ENCODE measurements at places on chromosomes 7 and 10.

DNA sequence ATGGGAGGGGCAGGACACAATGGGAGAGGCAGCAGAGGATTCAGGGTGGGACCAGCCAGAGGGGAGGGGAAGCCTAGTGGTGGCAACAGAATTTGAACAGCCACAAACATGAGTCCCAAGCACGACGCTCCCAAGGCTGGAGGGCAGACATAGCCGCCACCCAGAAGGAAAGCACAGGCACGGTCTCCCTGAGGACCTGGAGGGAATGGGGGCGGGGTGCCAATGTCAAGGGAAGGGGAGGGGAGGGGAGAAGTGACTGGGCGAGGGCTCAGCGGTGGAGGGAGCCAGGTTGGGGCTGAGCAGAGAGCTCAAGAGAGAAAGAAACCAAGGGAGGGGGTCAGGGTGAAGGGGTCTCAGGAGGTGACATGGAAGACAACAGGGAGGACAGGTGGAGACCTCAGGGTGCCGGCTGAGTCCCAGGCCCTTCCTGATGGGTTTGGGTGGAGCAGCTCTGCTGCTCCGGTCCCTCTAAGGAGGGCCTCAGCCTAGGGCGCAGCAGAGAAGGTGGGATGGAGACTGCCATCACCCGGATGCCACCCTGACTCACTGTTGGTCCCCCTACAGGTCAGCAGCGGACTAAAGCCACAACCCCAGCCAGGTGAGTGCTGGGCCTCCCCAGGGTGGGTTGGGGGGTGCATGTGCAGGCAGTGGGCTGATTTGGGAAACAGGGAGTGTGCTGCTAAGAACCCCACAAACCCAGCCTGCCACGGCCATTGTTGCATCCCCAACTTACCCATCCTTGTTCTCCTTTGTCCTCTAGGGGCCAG is 24.2 kb downstream of the PILRA start:
- DNase-seq = no peak

DNA sequence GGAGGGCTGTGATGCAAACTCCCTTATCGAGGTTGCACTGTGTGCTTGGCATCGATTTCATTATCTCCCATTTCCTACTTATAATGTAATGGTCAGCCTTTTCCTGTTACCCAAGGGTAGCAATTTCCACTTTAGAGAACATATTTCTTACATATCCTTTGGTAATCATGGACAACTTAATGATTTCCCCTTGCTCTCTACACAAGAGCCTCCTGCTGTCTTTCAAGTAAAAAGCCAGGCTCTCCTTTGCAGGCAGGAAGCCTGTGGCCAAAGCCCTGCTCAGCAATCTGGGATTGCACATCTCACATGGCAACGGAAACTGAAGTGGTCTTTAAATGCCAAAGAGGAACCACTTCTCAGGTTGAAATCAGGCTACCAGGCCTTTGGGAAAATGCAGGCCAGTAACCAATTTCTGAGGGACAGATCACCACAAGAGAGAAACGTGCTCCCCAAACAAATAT is 86.7 kb upstream of the IKZF1 start:
- DNase-seq = no peak

GRCh38 chr10:70913893-70914240 is 25.5 kb upstream of the PCBD1 start:
- no peak for DNase-seq

- peak; percentile 94 for DNase-seq
These were observed at the start of gene KLHL7 for GRCh38 chr7:23105644-23106056. KLHL7 (plus strand) TSS chr7:23105785; CDS start chr7:23106027, 242 bp downstream.

GRCh38 chr7:2420216-2420933 is 17.0 kb downstream of the CHST12 start:
- DNase-seq = no peak

DNA sequence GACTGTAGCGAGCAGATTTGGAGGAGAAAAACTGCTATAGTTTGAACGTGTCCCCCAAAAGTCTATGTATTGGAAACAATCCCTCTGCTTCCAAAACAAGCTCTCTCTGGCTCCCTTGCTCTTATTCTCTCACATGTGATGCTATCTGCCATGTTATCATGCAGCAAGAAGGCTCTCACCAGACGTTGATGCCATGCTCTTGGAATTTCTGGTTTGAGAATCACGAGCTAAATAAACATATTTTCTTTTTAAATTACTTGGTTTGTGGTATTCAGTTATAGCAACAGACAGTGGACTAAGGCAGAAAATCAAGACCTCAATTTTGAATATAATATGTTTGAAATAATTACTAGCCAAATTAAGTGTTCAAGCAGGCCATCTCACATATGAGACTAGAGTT is 17.5 kb upstream of the GNAT3 start:
- no peak for DNase-seq

DNA sequence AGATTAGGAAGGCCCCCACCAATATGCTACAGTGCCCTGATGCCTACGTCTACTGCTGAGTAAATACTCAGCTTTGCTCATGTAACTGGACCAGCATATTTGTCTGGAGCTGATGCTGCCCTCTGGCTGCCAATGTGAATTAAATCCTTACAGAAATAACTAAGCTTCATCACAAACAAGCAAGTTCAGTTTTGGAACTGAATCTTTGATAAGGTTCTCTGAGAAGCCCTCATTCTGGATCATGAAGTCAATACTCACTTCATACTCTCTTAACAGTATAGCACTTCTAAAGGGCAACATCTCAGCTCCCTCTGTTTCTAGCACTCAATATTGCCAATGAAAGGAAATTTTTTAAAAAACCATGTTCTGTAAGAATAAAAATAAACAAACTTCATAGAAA is 246.7 kb downstream of the ETV1 start:
- no peak for DNase-seq

DNA sequence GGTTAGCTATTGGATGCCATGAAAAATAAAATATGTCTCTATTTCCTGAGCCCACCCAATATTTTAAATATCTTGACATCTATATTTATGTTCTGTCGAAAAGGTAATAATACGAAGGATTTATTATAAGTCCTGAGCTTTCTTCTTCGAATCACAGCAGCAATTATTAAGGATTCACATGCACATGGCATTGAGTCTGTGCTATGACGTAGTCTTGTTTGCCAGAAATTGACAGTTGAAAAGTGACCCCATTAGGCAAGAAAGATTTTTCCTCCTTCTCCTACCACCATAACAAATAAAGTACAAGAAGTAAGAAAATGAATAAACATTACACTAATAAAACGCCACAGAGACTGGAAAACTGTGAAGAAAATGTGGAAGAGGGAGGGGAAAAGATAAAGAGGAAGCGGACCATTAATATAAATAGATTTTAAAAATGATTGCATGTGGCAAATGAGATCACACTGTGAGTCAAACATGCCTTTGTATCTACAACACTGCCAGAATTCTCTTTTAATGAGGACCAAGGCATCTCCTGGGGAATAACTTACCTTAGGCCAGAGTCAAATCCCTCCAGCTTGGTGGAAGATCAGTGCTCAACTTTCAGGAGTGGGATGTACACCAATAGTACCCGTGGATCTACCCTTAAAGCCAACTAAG is 21.6 kb downstream of the FZD1 start:
- no peak for DNase-seq

Measured in stimulated activated naive B cell treated with anti-CD40 and anti-IgM and Interleukin-4, amounts not matched to agents 10 μg/mL and 1 μg/mL and 100 μg/mL, for 72 hours (primary cell).